ENCODE measurements at places on chromosomes 4 and X.

GRCh38 chr4:153543351-153543750 is 77.2 kb downstream of the TMEM131L start:
- no peak overlapping the region for H3K27ac ChIP-seq
- no peaks in the 10 kb centered on the region for H3K27me3 ChIP-seq
- DNase-seq: no peak
- H3K36me3 ChIP-seq: no peaks in the 10 kb centered on the region
- no peak overlapping the region for H3K4me3 ChIP-seq
- no peaks in the 10 kb centered on the region for H3K4me1 ChIP-seq

- no peak overlapping the region for H3K27ac ChIP-seq
- H3K27me3 ChIP-seq: no peaks in the 10 kb centered on the region
- no peak overlapping the region for H3K4me3 ChIP-seq
- no peaks in the 10 kb centered on the region for H3K36me3 ChIP-seq
- peaks cover 20% of the 10 kb centered on the region for H3K4me1 ChIP-seq
These were observed 5.4 kb downstream of the SULT1B1 start for GRCh38 chr4:69754926-69755580.

DNA sequence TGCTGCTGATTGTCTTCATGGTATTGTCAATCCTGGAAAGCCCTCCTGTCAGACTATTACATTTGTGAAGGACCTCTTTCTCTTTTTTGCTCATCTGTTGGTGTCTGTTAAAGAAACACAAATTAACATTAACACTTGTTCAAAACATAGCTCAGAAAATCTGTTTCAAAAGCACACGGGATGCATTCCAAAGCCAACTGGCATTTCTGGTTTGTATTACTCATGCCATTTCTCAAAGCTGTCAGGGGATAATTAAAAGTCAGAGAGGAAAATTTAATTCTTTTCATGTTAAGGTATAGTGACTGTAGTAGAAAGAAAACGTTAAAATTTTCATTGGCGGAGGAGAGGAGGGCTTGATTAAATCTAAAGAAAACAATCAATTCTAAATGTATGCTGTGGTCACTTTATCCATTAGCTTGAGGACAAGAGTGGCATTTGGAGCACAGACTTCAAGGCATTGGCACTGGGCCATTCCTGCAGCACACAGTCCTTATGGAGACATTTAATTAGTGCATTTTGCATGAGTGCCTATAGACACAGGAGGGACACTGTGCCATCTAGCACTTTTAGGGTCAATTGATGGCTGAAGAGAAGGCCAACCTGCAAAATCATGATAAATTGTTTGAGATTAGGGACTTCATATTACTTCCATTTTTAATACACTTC is 21.2 kb upstream of the GLRA2 start:
- no peak for DNase-seq
- H3K4me1 ChIP-seq: no peaks in the 10 kb centered on the region
- H3K27ac ChIP-seq: no peak overlapping the region
- no peaks in the 10 kb centered on the region for H3K36me3 ChIP-seq
- H3K4me3 ChIP-seq: no peak overlapping the region
- no peaks in the 10 kb centered on the region for H3K27me3 ChIP-seq

- peak overlapping the region; percentile 12 for H3K27ac ChIP-seq
- H3K27me3 ChIP-seq: no peaks in the 10 kb centered on the region
- no peak overlapping the region for H3K4me3 ChIP-seq
- H3K4me1 ChIP-seq: no peaks in the 10 kb centered on the region
These were observed 21.0 kb downstream of the MAOA start for GRCh38 chrX:43676971-43677572.

GRCh38 chrX:70508296-70508911 is 63.8 kb downstream of the DLG3 start:
- no peak overlapping the region for H3K27ac ChIP-seq
- DNase-seq: no peak
- no peaks in the 10 kb centered on the region for H3K4me1 ChIP-seq
- no peaks in the 10 kb centered on the region for H3K27me3 ChIP-seq
- no peaks in the 10 kb centered on the region for H3K36me3 ChIP-seq
- H3K4me3 ChIP-seq: no peak overlapping the region

GRCh38 chrX:65871671-65872311 is 168.1 kb downstream of the VSIG4 start:
- H3K4me1 ChIP-seq: no peaks in the 10 kb centered on the region
- DNase-seq: peak; percentile 31

DNA sequence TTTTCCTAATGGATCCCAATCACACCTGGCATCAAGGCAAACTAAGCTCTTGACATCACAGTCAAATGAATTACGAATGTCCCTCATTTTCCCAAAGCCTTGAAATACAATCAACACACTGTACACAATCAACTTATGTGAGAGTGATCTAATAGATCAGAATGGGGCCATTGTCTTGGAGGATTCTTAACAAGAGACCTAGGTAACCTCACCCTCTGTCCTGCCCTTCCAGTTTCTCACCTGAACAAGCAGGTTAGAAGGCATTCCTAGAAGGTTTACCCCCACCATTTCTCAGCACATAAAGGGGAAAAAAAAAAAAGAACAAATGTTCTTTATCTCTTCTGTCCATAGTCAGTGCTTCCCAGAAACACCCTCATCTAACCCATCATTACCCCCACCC is 6.3 kb downstream of the SLC39A8 start:
- no peaks in the 10 kb centered on the region for H3K27me3 ChIP-seq
- H3K4me3 ChIP-seq: no peak overlapping the region
- no peak for DNase-seq
- H3K36me3 ChIP-seq: no peaks in the 10 kb centered on the region
- H3K27ac ChIP-seq: no peak overlapping the region
- H3K4me1 ChIP-seq: no peaks in the 10 kb centered on the region

- H3K27me3 ChIP-seq: no peaks in the 10 kb centered on the region
- H3K36me3 ChIP-seq: no peaks in the 10 kb centered on the region
- no peak overlapping the region for H3K27ac ChIP-seq
- H3K4me1 ChIP-seq: no peaks in the 10 kb centered on the region
These were observed 167.5 kb upstream of the BOD1L1 start for GRCh38 chr4:13794819-13795565.

- DNase-seq: no peak
- no peaks in the 10 kb centered on the region for H3K27me3 ChIP-seq
- no peaks in the 10 kb centered on the region for H3K36me3 ChIP-seq
- no peaks in the 10 kb centered on the region for H3K4me1 ChIP-seq
- H3K4me3 ChIP-seq: no peak overlapping the region
These were observed 81.4 kb downstream of the SPANXN3 start for GRCh38 chrX:143435916-143436315.

- peak; percentile 99 for DNase-seq
- H3K36me3 ChIP-seq: peaks cover 9% of the 10 kb centered on the region
- H3K27me3 ChIP-seq: no peaks in the 10 kb centered on the region
- peak within 1 kb of the TSS; percentile 98 for H3K4me3 ChIP-seq
- peaks cover 29% of the 10 kb centered on the region for H3K4me1 ChIP-seq
These were observed at the start of gene MAEA for GRCh38 chr4:1289207-1290164. Gene MAEA (plus strand): TSS chr4:1289891. CDS start chr4:1289914, 23 bp downstream.

GRCh38 chr4:7168106-7168505 is 24.2 kb upstream of the SORCS2 start:
- DNase-seq: no peak
- no peaks in the 10 kb centered on the region for H3K27me3 ChIP-seq
- no peaks in the 10 kb centered on the region for H3K36me3 ChIP-seq
- H3K27ac ChIP-seq: no peak overlapping the region
- peaks cover 3% of the 10 kb centered on the region for H3K4me1 ChIP-seq
- H3K4me3 ChIP-seq: no peak overlapping the region

DNA sequence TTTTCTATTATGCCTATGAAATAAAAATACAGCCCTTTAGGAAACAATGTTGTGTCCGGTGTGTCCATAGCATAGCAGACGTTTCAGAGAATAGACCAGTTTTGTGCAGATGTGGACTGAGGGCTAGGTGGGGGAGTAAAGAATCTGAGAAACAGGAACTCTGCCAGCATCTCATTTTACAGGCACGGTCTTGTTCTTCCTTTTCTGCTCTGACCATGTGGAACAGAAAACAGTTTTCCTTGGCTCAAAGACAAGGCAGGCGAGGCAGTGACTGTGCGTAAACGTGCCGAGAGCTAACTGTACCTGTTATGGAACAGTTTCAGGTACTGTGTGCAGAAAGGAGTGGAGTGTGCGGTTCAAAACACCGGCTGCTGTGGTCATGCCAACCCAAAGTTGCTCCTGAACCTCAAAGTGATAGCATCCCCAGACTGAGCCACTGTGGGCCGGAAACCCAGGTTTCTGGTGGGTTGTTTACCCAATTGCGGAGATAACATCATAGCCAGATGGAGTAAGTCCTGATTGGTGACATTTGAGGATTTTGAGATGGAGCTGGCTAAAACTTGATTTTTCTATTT is 20.2 kb downstream of the CNGA2 start:
- H3K27me3 ChIP-seq: no peaks in the 10 kb centered on the region
- DNase-seq: no peak
- no peak overlapping the region for H3K4me3 ChIP-seq

- DNase-seq: no peak
- no peaks in the 10 kb centered on the region for H3K4me1 ChIP-seq
- no peak overlapping the region for H3K27ac ChIP-seq
- no peaks in the 10 kb centered on the region for H3K36me3 ChIP-seq
- H3K4me3 ChIP-seq: no peak overlapping the region
These were observed 67.9 kb upstream of the STK26 start for GRCh38 chrX:131955099-131955777.

GRCh38 chr4:4666693-4667621 is 125.1 kb upstream of the STX18 start:
- H3K36me3 ChIP-seq: no peaks in the 10 kb centered on the region
- H3K27me3 ChIP-seq: no peaks in the 10 kb centered on the region
- DNase-seq: no peak
- no peak overlapping the region for H3K4me3 ChIP-seq
- no peaks in the 10 kb centered on the region for H3K4me1 ChIP-seq
- H3K27ac ChIP-seq: no peak overlapping the region

GRCh38 chrX:23844502-23845138 is 61.6 kb downstream of the SAT1 start:
- peak overlapping the region; percentile 68 for H3K27ac ChIP-seq
- no peak overlapping the region for H3K4me3 ChIP-seq
- no peaks in the 10 kb centered on the region for H3K36me3 ChIP-seq

- peak; percentile 67 for DNase-seq
- no peaks in the 10 kb centered on the region for H3K27me3 ChIP-seq
- H3K4me3 ChIP-seq: no peak overlapping the region
- H3K36me3 ChIP-seq: no peaks in the 10 kb centered on the region
- H3K4me1 ChIP-seq: no peaks in the 10 kb centered on the region
These were observed 126.8 kb downstream of the KLHL8 start for GRCh38 chr4:87093443-87094123.

- peak overlapping the region; percentile 87 for H3K4me3 ChIP-seq
- peak; percentile 57 for DNase-seq
- H3K27me3 ChIP-seq: no peaks in the 10 kb centered on the region
- H3K4me1 ChIP-seq: no peaks in the 10 kb centered on the region
These were observed 645 bp downstream of the AMMECR1 start for GRCh38 chrX:110317061-110317819.

DNA sequence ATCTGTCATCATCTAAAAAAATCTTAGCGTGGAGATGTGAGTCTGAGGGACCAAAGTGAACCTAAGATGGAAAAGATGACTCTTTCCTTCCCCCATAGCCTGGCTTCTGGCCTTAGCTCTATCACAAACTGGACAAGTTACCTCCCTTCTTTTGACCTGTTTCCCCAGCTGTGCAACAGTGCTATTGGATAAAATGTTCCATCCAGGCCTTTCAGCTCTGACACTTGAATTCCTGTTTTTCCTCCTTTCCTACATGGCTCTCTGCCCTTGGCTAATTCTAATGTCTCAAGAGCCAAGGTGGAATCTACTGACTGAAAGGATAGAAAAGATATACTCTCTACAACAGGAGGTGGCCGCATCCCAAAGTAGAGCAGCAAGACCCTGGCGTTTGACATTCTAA is 84.5 kb upstream of the ARHGEF9 start:
- H3K36me3 ChIP-seq: no peaks in the 10 kb centered on the region
- no peak overlapping the region for H3K4me3 ChIP-seq
- H3K27ac ChIP-seq: no peak overlapping the region
- no peak for DNase-seq
- no peaks in the 10 kb centered on the region for H3K27me3 ChIP-seq

- peak overlapping the region; percentile 6 for H3K27ac ChIP-seq
- no peaks in the 10 kb centered on the region for H3K27me3 ChIP-seq
- H3K36me3 ChIP-seq: no peaks in the 10 kb centered on the region
These were observed 1.5 kb downstream of the EREG start for GRCh38 chr4:74366367-74366911.

DNA sequence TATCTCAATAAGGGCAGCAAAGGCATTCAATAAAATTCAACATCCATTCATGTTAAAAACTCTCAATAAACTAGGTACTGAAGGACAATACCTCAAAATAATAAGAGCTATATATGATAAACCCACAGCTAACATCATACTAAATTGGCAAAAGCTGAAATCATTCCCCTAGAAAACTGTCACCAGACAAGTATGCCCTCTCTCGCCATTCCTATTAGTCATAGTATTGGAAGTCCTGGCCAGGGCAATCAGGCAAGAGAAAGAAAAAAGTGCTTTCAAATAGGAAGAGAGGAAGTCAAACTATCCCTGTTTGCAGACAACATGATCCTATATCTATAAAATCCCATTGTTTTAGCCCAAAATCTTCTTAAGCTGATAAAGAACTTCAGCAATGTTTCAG is 116.8 kb downstream of the TENT5D start:
- no peak overlapping the region for H3K4me3 ChIP-seq
- no peak for DNase-seq
- H3K4me1 ChIP-seq: no peaks in the 10 kb centered on the region
- no peaks in the 10 kb centered on the region for H3K27me3 ChIP-seq
- no peak overlapping the region for H3K27ac ChIP-seq

DNA sequence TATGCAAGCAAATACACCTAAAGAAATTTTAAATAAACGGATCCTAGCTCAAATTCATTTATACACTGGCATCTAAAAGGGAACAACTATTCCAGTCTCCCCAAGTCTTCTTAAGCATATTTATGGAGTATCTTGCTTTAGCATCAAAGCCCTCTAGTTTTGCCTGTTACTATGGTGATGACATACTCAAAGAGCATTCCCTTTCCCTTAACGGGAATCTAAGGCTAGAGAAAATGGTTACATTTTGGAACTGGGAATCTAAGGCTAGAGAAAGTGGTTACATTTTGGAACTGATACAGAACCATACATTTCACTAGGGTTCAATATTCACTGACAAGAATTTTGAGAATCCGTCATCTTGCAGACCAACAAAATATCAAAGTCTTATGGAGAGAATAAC is 271.2 kb downstream of the CHIC1 start:
- no peaks in the 10 kb centered on the region for H3K27me3 ChIP-seq
- no peak overlapping the region for H3K27ac ChIP-seq
- no peaks in the 10 kb centered on the region for H3K36me3 ChIP-seq
- DNase-seq: no peak
- no peaks in the 10 kb centered on the region for H3K4me1 ChIP-seq
- H3K4me3 ChIP-seq: no peak overlapping the region

GRCh38 chr4:100935090-100935489 is 412.2 kb downstream of the PPP3CA start:
- no peak overlapping the region for H3K27ac ChIP-seq
- no peaks in the 10 kb centered on the region for H3K4me1 ChIP-seq
- H3K36me3 ChIP-seq: no peaks in the 10 kb centered on the region
- no peak for DNase-seq
- no peaks in the 10 kb centered on the region for H3K27me3 ChIP-seq

DNA sequence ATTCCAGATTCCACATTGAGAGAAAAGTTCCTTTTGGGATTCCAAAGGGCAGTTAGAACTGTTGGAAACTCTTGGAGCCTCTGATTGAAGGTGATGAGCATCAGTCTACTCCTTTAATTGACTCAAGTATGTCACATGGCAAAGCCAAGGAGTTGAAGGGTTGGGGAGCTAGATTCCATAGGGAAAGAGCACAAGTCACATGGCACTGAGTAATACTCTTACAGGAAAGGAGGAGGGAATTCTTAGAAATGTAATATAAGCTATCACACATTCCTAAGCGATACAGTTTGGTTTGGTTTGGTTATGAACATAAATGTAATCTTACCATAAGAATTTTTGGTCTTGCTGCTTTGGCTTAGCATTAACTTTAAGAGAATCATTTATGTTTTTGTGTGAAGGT is 15.7 kb downstream of the SPCS3 start:
- no peak overlapping the region for H3K4me3 ChIP-seq
- H3K4me1 ChIP-seq: no peaks in the 10 kb centered on the region
- no peak for DNase-seq
